ENCODE measurements at places on chromosomes 5 and 9.

DNA sequence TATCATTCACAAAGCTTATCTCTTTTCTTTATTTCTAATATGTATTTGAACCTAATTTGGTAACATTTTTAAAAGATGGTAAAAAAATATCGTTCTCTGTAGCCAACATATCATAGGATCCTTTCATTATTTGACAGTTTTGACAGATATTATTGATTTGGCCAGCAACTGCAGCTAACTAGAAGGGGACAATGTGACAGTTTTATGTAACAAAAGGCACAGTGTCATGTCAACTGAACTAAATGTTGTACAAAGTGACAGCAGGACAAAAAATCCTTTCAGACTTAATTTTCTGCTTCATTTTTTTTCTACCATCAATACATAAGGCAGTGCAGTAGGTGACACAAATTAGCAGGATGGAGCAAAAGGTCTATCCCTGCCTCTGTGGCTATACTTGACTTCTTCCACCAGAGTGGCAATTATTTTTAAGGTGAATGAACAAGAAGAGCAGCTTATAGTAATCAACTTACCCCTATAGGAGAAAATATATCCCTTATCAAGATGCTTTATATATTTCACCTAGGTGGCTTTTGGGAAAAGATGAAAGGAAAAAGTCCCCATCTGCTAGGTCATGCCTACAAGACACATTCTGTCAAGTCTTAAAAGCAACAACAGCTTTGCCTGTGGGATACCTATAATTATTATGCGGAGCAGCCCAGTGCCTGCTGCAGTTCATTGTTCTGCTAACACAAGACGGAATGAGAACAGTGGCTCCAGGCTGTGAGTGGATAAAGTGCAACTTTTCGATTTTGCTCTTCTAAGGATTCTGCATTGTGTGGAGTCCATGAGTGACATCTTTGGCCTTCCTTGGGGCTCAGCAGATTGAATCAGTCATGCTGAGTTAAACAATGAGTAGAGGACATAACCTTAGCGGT is 694.9 kb downstream of the ISL1 start:
- no peak for DNase-seq

DNA sequence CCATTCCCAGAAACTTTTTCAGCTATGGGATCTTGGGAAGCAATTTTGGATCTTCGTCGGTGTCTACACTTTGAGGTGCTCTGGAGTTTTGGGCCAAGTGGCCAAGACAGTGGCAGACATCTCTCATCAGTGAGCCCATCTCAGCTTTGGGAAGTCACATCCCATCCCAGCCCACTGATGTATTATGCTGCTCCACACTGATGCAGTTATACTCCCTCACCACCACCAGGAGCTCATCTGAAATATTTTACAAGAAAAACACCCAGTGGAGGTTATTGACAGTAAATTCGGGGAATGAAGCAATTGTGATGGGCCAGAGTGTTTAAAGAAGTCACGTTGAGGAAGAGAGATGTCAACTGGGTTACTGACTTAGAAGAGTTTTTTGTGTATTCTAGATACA is 378.0 kb downstream of the KDM4C start:
- DNase-seq = no peak

GRCh38 chr5:43033841-43034590 is 6.1 kb downstream of the ANXA2R start:
- DNase-seq = no peak

- no peak for DNase-seq
Observed at GRCh38 chr5:66281294-66281693, 137.2 kb downstream of the SREK1 start.

- DNase-seq = no peak
Observed at GRCh38 chr5:172676914-172677475, 35.9 kb downstream of the NEURL1B start.

GRCh38 chr5:142080248-142080647 is 28.3 kb upstream of the NDFIP1 start:
- no peak for DNase-seq

DNA sequence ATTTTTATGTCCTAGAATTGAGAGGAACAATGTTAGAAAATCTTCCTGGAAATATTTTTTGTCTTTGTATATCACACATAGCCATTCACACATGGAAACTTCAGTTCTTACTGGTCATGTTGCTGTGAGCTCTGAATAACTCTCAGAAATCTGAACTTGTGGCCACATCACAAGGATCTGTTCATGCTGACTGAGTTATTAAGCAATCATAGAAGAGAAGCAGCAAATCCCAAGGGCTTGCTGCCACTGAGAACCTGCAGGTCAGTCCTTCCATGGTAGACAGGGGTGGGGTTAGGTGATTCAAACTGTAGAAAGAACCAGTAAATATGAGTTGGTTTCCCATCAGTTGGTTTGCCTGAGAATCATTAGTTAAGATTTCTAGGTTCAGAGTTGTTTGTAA is 27.6 kb downstream of the SGCD start:
- DNase-seq = no peak

DNA sequence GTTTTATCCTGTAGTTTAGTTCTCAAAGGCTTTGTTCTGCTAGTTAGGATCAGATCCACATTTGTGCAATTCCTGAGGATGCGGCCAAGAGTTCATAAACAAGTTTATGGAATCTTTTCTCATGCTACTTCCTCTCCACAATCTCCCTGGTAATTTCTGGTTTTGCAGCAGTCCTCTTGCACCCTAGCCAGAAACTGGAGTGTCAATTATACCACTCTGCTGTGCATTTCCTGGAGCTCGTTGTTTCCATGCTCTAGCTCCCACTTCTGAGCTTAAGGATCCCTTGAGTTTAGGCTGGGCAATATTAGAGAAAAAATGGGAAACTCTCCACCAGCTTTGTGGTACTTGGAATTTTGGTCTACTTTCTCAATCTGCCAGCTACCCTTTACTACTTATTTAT is 474.7 kb downstream of the DIRAS2 start:
- no peak for DNase-seq

DNA sequence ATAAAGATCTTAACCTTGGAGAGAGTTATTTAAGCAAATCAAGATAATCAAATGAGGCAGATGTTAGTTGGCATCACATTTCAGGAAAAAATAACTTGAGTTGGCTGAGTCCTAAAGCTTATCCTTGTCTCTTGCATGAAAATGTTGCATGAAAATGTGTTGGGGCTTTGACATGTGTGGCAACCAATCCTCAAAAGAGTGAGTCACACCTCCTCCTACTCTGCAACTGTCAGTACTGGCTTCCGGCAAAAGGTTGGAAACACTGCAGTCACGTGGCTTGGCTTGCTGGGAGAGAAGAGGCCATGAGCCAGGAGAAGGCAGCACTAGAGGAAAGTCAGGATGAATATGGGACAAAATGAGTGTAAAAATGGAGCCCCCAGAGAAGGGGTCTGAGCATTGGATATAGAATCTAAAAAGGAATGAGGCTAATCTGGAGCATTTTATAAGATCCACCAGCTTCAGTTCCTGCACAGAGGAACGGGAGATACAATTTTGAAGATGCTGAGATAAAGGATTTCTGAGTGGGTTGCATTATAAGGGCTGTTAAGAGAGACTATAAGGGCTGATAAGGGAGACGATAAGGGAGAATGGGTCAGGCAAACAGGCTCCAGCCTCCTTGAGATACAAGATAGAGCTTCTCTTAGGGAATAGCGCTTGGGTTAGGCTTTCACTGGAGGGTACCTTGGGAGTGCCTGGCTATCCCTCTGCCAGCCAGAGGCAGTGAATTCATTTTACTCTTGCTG is 43.1 kb downstream of the SPATA31D1 start:
- peak; percentile 43 for DNase-seq

- DNase-seq = no peak
Observed at GRCh38 chr9:35195683-35196082, 33.9 kb downstream of the UNC13B start.

DNA sequence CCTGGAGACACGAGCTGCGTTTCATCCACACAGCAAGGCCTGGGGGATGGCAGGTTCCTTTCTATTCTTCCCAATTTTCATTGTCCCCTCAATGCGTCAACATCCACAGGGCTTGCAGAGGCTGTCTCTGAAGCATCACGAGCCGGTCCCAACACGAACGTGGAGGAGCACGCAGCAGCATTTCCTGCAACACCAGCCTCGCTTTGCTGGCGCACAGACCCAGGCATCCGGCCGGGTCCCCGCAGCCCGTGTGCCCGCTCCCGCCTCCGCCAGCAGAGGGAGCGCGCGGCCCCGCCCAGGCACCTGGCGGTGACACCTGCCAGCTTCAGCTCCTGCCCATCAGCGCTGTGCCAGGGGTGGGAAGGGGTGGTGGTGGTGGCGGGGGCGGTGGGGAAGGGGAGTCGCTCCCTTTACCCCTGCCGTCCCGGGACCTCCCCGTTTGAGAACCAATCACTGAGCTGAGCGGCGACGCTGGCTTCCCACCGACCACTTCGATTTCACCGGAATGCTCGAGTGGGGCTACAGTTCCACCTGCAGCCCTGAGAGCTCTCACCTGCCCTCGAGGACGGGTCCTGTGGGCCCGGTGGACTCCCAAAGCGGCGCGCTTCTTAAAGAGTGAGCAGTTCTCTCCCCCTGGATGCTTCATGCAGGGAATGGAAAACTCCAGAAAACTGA is 464.5 kb downstream of the ICE1 start:
- DNase-seq = no peak

- DNase-seq = peak; percentile 31
Observed at GRCh38 chr5:103375350-103375749, 116.8 kb downstream of the MACIR start.

GRCh38 chr9:4553951-4554381 is 63.7 kb downstream of the SLC1A1 start:
- peak; percentile 13 for DNase-seq

GRCh38 chr5:5650242-5650641 is 227.8 kb downstream of the ICE1 start:
- no peak for DNase-seq

- DNase-seq = no peak
Observed at GRCh38 chr5:95763941-95764340, 32.8 kb downstream of the RHOBTB3 start.

DNA sequence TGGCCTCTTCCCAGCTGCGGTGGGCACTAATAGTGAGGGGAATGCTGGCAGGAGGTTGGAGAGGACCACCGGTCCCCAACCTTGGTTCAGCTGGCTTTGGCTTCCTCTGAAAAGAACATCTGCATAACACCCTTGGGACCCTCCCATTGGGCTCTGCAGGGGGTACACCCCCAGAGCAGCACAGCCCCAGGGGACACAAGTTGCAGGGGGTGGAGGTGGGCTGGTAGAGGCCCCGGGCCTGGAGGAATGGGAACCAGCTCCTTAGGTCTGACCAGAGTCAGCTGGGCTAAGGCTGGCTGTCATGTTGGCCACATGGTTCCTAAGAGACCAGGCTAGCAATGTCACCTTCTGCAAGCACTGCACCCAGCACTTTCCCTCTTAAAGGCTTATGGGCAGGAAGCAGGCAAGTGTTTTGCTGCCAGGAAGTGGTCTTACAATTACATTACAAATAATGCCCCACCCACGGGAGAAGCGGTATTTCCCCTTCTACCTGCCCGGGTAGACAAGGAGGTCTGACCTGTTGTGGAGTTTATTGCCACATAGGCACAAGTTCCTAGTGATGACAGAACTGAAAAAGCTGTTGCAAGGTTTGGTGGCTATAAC is 18.1 kb downstream of the GCNT4 start:
- DNase-seq = no peak

DNA sequence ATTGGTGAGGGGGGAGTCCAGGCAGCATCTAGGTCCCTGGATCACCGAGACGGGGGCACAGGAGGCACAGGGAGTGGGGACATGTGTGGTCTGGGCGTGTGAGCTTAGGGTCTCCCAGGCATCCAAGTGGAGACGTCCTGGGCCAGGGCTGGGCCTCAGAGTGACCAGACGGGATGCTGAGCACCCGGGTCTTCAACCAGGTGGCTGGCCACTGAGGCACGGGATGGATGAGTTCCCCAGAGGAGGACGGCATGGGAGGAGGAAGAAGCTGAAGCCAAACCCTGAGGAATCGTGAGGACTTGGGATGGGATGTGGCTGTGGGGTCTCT is 88.0 kb downstream of the LMX1B start:
- no peak for DNase-seq

DNA sequence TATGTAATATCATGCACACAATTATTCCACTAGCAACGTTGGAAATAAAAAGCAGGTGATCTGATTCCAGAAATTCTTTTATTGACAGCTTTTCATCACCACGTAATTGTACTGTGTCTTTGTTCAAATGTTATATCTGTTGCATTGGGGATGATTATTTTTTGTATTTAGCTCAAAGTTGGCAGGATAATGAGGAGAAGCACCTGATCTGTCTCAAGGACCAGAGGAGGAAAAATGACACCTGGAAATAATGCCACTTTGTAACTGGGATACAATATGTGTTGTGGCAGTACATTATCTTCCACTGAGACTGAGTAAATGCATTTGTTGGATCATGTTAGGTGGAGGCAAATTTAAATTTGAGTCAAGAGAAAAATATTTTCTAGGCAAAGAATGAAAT is 1298.8 kb upstream of the CDH6 start:
- no peak for DNase-seq

DNA sequence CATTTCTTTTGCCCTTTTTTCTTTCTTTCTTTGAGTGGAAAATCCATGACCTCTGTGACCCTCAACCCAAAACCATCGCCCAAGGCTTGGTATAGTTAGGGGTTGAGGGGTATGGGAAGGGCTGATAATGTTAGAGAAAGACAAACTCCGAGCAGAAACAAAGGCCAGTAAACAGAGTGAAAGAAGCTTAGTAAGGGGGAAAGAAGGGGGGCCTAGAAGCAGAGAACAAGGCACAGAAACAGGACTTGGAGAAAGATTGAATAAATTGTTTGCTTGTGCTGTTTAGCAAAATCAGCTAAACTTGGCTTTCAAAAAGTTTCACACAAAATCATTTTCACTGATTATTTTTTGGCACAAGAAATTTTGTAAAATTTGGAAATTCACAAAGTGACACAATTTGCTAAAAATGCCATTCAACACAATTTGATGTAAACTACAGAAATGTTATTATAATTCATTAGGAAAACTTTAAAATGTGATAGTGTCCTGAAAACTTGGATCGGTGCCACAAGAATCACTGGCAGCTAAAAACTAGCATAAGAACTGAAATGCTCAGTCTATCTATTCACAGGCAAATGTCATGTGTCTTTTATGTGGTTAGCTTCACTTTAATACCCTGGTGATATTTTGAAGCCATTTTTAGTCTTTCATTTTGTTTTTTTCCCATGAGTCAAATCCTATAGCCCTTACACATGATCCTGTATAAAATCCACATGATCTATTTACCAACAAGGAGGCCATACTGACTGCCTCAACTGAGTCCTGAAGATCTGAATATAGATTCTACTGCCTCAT is 276.4 kb downstream of the NR2F1-AS1 start:
- DNase-seq = no peak

GRCh38 chr9:93119953-93120845 is 13.9 kb downstream of the NINJ1 start:
- no peak for DNase-seq

DNA sequence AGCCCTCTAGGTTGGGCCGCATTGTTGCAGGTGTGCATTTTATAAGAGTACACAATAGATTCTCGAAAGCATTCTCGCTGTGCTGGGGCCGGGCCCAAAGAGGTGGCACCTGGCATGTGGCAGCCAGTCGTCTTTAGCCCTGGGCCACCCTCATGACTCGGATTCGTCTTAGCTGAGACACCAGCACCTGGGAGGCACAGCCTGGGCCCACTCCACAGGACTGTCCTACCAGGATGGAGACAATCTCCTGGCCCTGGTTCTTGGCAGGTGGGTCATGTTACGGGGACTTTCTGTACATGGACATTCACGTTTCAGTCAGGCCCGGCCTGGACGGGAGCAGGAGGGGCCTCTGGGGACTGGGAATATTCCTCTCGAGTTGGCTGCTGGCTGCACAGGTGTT is 212.5 kb downstream of the FANCC start:
- no peak for DNase-seq

All from NCI-H446 treated with DMSO at 0.1 percent for 48 hours (cell line).